ENCODE measurements at places on chromosomes 12 and 14.

DNA sequence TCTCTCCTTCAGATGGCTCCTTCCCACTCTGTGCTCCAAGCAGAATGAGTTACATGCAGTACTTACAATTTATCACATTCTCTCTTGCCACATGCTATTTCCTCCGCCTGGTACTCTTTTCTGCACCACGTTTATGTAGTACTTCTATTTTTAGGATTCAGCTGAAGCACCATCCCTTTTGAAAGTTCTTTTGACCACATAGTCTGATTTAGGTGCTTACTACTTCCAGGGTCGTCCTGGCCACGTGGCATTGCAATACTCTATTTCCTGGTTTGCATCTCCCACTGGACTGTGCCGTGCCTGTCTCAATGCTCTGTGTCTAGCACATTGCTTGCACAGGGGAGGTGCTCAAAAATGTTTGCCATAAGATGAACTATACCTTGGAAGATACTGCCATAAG lies 16.3 kb upstream of the TBC1D30 start:
- no peak for DNase-seq

DNA sequence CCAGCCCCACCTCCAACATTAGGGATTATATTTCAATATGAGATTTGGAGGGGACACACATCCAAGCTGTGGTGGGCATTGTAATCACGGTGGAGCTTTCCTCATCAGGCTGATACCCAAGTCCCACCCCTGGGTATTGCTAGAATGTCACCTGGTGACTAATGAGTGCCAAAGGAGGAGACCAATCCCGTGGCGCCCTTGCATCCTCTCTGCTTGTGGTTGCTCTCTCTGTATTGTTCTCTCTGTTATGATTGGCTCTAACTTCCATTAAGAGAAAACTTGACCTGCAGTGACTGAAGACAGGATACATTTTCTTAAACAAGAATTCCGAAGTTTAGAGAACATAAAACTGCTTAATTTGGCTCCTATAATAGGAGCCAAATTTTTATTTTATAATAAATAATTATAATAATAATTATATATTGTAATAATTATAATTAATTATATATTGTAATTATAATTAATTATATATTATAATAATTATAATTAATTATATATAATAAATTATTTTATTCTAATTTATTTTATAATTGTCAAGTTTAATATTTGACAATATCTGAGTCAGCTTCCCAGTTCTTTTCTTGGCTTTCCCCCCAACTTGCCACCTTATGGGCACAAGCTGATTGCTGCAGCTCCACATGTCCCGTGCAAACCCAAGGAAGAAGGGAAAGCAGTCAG lies 420.1 kb downstream of the DIO2 start:
- DNase-seq, result no peak

DNA sequence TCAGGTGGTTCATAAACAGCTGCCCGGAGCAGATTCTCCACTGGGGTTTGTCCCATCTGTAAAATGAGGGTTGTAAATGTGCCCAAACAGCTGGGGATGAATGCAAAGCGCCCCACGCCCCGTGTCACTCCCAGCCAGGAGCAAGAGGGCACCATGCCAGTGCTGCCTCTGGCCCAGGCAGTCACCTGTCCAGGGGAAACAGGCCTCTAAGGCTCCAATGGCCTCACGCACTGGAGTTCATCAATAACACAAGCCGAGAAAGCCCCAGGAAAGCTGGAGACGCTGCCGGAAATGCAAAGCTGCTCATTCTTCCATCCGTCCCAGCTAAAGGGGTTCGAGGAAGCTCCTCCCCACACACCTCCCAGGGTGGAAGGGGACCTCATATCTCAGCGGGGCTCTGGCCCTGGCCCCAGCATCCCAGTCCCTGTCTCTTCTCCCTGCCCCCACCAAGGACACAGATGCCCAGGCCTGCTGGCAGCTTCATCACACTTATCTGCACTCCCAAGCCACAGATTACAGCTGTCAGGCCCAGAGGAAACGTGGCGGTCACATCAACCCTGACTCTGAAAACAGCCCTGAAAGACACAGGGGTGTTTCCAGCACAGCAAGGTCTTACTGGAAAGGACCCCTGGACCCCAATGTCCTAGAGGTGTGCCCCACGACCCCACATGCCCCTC lies 21.5 kb downstream of the SCARB1 start:
- DNase-seq, result no peak

DNA sequence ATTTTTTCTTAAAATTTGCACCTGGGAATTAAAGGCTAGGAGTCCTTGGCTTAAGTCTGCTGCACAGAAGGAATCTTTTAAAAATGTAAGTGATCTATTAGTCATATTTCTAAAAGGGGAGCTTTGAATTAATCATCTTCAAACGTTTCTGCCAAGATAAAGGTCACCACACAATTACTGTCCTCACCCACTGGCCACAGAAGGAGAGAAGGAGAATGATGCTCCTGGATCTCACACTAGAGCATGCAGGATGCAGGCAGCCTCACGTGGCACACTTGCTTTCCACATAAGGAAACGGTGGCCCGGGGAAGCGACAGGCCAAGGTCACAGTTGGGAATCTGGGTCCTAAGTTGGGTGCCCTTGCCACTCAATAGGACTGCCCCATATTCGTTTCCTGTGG lies 16.9 kb downstream of the PLEKHG7 start:
- DNase-seq, result no peak

- DNase-seq, result no peak
These were observed 26.2 kb upstream of the GPATCH2L start for GRCh38 chr14:76125511-76125910.

GRCh38 chr12:70248876-70249275 lies 5.6 kb downstream of the CNOT2 start:
- DNase-seq, result no peak

Data from heart right ventricle (tissue), 16 donors.